Activated T-cell treated with anti-CD3 and anti-CD28 coated beads for 1 hour (primary cell): ENCODE measurements at places on chromosomes 4 and X.

DNA sequence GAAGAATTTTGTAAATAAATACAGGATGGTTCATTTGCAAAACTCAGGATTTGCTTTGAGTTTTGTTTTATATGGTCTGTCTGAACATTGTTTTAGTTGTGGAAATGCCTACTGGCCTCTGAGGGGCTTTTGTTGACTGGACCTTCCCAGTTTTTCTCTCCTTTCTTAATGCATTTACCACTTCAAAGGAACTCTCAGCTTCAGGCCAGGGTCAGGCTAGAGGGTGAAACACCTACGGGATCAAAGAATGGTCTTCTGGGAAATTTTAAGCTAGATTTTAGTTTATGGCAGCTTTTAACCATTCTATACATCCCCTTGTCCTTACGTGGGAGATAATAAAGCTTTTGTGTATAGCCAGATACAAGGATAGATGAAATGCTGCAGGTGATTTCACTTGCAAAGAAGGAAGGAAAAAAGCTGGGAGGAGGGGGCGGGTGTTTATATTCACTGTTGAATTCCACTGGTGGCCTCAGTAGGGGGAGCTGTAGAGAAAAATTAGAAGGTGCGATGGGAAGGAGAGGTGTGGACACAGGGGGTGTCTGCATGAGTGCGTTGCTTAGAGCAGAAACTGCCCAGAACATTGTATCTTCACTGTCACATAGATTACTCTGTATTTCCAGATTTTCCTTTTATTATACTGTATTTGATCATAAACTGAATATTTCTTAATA is 151.8 kb downstream of the TSPAN5 start:
- DNase-seq: no peak

DNA sequence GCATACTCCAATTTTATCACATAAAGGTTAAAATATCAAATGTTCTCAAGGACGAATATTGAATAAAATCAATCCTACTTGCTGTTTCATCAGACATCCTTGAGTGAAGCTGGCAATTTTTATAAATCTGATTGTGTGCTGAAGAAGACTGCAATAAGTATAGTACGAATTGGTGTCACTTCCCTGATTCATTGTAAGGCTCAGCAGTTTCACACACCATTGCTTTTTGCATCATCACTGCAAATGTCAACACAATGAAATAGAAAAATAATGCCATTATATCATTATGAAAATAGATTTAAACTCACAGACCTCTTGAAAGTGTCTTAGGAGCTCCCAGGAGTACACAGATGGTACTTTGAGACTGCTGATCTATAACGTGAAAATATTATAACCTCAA is 172.5 kb downstream of the ANKRD50 start:
- DNase-seq: no peak

DNA sequence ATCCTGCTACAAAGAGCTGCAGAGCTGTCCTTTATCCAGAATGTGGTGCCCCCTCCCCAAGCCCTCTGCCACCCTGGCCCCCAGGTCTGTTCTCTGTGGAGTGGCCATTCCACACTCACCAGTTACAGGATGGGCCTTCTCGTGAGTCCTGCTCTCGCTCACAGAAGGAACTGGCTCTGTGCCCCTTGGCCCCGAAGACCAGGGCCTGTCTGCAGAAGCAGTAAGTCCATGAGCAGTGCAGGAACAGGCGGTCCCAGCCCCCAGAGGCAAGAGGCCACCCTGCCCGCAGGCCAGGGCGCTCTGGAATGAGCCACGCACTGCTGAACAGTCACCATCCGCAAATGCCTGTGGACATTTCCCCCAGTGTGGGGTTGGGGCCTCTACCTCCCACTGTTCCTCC is 92.2 kb downstream of the DCTD start:
- no peak for DNase-seq

- DNase-seq: no peak
These were observed 24.8 kb downstream of the SMIM20 start for GRCh38 chr4:25938787-25939186.

DNA sequence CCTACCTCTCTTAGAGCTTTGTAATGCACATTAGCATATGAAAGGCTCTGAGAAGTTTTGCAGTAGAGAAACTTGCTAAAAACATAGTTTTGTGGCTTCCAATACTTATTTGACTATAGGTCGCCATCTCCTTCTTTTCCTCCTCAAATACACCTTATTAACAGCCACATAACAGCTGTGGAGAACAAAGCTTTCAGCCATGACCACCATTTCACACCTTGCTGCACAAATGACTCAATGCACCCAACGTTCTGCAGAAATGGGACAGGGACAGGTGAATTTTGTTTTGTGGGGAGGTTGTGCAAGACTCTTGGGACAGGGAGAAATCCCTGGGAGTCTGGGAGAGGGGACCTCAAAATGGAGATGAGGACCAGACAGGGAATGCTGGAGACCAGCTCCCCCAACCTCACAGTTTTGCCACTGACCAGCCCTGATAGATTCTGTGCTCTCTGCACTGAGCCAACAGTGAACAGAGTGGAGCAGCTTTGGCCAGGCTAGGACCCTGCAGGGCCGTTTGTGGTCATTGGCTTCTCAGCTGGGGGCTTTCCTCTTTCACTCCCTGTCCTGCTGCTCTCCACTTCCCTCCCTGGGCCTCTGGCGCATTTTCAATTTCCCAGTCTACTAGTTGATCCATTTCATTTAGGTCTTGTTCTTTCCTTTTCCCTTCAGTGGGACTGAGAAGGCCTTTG is 16.6 kb downstream of the FRMPD3 start:
- DNase-seq: no peak

- DNase-seq: no peak
These were observed 196.4 kb upstream of the DDX53 start for GRCh38 chrX:22803353-22803752.
